Fibroblast of skin of scalp (primary cell): ENCODE measurements at places on chromosomes 4 and X.

GRCh38 chr4:187088070-187088799, 364.6 kb upstream of the FAT1 start:
- DNase-seq, result no peak

GRCh38 chr4:98976716-98977115, 18.8 kb upstream of the METAP1 start:
- DNase-seq, result peak; percentile 81

DNA sequence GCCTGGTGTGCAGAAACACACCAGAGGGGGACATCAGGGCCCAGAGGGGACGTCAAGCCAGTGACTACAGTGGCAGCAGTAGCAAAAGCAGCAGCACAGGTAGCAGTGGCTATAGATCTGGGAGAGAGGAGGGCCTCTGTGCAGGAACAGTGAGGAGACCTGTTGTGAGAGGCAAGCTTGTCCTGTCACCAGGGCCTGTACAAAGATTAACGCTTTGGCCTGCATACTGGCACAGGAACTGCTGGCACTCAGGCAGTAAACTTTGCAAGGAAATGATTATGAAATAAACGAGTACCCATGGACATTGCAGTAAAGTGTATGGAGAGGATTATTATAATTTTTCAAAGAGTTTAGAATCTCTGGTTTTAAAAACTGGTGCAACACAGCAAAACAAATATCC, 5.5 kb upstream of the PHF8 start:
- no peak for DNase-seq

DNA sequence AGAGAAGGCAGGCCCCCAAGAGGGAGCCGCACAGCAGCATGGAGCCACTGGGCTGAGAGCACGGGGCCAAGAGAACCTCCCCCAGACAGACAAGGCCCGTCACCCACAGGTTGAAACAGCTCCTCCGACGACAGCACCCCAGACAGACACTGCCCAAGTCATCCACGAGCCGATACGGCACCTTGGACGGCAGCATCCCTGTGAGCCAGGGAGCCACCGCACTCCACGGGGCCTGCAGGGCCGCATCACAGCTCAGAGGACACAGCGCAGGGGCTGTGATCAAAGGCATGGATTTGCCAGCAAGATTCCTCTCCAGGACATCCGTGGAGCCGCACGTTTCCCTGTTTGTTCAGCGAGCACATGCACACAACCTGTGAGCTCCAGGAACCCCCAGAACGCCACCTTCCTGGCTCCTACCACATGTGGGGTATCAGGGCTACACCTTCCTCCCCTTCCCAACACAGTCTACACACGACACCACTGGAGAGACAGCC, 3.9 kb downstream of the CTBP1 start:
- no peak for DNase-seq

- DNase-seq, result no peak
Measured at GRCh38 chr4:123133397-123134050, 211.1 kb upstream of the NUDT6 start.

DNA sequence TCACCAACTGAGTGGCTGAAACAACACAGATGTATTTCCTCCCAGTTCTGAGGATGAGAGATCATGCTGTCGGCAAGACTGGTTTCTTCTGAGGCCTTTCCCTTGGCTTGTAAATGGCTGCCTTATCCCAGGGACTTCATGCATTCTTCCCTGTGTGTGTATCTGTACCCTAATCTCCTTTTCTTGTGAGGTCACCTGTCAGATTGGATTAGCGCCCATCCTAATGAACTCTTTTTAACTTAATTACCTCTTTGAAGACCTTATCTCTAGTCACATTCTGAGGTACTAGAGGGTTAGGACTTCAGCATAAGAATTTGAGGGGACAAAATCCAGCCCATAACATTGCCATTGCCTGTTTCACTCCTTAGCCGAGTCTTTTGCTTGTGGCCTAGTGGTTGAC, 59.5 kb upstream of the TMEM150C start:
- no peak for DNase-seq

DNA sequence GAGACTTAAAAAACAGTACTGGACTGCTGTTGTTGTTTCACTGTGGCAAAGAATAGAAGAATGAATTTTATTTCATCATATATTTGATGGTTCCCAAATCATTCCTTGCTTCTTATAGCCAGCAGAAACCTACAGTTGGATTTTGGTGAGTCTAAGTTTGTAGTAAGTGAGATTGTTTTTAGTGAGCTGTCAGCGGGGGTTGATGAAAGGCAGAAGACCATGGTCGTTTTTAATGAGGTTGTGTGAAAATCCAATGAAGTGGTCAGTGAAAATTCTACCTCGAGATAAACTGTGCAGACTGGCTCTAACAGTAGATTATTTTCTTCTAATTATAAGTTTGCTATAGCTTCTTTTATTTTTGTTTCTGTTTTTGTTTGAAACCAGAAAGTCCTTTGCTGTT, 36.2 kb downstream of the ANAPC4 start:
- no peak for DNase-seq

- no peak for DNase-seq
Measured at GRCh38 chr4:41935652-41936021, 408 bp downstream of the TMEM33 start.

DNA sequence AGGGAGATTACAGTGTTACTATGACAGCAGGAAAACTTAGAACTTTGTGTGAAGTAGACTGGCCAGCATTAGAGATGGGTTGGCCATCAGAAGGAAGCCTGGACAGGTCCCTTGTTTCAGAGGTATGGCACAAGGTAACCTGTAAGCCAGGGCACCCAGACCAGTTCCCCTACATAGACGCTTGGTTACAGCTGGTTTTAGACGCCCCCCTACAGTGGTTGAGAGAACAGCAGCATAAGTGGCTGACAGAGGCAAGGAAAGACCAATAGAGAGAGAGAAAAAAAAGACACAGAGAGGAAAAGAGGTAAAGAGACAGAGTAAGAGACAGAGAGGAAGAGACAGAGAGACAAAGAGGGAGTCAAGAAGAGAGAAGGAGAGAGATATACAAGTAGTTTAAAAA, 144.5 kb downstream of the GC start:
- DNase-seq, result no peak

- DNase-seq, result no peak
Measured at GRCh38 chrX:20347481-20347880, 80.8 kb upstream of the RPS6KA3 start.

DNA sequence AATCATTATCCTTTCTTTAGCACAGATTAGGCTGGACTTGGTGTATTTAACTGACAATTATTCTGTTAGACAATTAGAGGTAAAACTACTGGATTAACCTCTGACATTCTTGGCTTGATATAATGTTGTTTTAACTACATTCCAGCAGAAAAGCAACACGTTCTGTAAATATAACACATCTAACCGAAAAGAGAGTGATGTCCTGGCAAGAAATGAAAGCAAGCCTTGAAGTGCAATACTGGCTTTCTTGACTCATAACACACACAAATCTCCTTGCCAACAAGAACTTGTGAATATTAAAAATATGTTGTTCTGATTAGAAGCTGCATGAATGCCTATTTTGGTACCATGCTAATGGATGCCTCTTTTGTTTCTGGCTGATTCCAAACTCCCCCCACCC, 76.4 kb downstream of the EFHC2 start:
- DNase-seq, result no peak

DNA sequence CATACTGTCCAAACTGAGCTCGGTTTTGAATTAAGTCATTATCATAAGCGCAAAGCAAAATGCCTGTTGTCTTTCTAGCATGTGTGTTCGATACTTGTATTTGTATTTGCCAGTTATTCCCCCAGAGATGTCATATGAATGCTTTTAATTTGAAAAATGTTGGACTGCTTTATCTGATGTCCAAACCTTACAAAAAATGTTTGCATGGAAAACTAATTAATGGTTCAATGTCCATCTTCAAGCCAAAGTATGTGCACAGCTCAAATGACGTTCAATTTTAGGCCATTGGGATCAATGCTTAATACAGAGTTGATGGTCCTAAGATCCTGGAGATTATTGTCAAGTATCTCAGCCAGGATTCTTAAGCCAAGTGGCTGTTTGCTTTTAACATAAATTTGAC, 17.2 kb upstream of the HPGDS start:
- DNase-seq, result no peak

- DNase-seq, result no peak
Measured at GRCh38 chr4:3729882-3730226, 36.3 kb upstream of the ADRA2C start.

- no peak for DNase-seq
Measured at GRCh38 chr4:176308441-176308840, 11.3 kb upstream of the SPCS3 start.

DNA sequence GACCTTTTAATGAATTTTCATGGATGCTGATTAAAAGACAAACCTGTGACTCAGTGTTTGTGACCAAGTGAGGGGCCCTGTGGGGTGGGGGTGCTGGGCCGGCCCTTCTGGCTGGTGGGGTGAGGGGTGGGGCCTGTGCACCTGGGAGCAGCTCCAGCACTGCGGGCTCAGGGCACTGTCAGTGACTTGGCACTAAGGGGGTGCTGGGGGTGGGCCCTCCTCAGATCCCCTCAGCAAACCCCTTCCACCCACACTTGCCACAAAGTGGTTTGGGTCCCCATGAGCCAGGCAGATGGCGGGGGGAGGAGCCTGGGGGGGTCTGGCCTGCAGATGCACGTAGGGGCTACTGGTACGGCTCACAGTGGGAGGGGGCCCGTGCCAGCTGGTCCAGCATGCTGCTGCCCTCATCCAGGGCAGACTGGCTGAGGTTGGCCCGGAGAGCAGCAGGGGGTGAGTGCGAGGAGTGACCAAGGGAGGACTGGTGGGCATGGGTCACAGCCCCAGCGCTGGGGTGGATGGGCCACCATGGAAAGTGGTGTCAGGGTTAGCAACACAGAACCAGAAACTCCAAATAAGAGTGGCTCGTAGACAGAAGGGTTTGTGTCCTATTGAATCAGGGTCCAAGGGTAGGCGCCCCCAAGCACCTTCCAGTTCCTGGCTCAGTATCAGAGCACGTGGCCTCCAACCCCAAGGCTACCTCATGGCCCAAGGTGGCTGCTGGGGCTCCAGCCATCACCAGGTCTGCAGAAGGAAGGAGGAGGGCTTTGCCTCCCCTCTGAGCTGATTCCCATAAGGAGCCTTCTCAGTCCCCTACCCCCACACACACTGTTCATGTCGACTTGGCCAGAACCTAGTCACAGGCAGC, 10.1 kb downstream of the NKX1-1 start:
- DNase-seq, result no peak

DNA sequence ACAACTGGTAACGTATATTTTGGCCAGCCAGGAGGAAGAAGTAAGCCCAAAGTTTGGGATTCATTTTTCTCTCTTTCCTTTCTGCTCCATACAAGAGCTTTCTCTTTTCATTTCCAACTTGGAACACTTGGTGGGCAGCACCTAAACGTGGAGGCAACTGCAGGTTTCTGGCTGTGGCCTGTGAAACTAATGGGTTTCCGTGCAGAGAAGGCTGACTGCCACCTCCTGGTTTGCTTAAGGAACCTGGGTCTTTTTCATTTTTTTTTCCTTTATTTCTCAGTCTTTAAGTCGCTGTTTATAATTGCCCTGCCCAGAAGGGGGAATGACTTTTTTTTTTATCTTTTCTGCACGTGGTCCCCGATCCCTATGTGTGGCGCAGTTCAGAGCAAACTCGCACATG, 15.4 kb downstream of the ZNF718 start:
- no peak for DNase-seq

GRCh38 chr4:27592738-27593137, 732.1 kb downstream of the STIM2 start:
- no peak for DNase-seq

DNA sequence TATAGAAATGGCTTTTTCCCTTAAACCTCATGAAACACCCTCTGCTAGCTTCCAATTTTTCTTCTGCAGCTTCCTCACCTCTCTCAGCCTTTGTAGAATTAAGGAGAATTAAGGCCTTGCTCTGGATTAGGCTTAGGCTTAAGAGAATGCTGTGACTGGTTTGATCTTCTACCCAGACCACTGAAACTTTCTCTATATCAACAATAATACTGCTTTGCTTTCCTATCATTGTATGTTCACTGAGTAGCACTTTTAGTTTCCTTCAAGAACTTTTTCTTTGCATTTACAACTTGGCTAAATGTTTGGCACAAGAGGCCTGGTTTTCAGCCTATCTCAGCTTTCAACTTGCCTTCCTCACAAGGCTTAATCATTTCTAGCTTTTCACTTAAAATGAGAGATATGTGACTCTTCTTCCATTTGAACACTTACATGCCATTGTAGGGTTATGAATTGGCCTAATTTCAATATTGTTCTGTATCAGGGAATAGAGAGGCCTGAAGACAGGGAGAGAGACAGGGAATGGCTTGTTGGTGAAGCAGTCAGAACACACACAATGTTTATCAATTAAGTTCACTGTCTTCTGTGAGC, 28.2 kb downstream of the TMEM154 start:
- no peak for DNase-seq

- no peak for DNase-seq
Measured at GRCh38 chr4:18394656-18395055, 373.1 kb upstream of the LCORL start.

DNA sequence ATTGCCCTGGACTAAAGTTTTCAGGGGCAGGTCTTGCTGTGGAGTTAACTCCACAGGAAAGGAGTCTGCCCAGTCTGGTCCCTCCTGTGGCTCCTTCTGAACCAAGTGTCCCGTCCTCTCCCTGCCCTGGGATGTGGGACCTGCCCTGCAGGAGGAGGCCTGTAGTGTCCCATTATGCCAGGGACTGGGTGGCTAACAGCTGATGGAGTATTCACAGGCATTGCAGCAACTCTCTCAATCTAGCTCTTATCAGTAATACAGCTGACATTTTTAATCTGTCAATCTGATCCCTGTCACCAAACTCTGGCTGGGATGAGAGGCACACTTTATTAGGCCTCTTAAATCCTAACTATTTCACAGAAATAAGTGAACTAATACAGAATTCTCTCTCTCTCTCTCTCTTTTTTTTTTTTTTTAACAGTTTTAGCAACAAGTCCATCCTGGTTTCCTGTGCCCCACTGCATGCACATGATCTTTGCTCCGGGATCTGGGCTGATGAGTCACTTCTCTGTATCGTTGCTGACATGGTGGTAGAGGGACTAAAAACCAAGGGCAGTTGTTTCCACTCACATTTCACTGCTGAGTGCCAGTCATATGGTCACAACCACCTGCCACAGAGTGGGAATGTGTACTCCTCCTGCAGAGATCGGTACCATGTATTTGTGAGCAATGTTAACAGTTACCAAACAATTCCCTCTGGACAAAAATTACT, 39.1 kb downstream of the HAND2 start:
- DNase-seq, result peak; percentile 69

GRCh38 chr4:144699565-144699964, 53.6 kb downstream of the HHIP start:
- peak; percentile 35 for DNase-seq

- DNase-seq, result no peak
Measured at GRCh38 chr4:148245015-148245414, 197.2 kb downstream of the NR3C2 start.

DNA sequence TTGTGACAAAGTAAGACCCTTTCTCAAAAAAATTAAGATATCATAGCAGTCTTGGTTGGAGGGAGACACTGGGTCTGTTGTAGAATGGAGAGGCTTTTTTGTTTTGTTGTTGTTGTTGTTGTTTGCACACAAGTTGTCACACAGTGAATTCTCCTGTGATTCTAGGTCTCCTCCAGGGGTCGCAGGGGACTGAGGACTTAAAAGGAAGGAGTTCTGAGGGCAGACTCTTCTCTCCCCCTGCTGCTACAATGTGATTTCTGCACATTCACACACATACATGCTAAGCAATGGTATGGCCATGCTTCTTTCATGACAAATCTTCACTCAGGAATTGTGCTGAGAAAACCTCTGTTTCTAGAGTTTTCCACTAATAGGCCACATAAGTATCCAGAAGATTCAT, 71.1 kb downstream of the ZNF732 start:
- no peak for DNase-seq
